ENCODE measurements at places on chromosomes 5 and 9.

GRCh38 chr5:77033338-77033737, 3.1 kb downstream of the AGGF1 start:
- no peak for DNase-seq

GRCh38 chr9:37408933-37409710, 13.4 kb upstream of the GRHPR start:
- peak; percentile 80 for DNase-seq

DNA sequence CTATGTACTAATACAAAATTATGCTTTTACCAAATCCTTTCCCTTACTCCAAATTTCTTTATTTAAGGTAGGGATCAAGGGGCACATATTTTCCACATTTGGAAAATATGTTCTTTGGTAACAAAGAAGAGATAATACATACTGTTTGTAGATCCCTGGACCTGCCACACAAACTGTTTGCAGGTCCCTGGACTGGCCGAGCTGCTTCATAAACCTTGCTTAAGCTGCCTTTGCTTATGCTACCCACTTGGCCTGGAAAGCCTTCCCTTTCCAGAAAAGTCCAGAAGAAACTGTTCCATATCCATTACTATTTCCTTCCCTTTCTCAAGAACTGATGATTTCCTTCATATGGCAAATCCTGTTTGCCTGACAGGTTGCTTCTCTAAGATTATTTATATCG, 22.6 kb upstream of the DMXL1 start:
- DNase-seq = no peak

GRCh38 chr9:84636436-84636835, 33.1 kb upstream of the NTRK2 start:
- no peak for DNase-seq

DNA sequence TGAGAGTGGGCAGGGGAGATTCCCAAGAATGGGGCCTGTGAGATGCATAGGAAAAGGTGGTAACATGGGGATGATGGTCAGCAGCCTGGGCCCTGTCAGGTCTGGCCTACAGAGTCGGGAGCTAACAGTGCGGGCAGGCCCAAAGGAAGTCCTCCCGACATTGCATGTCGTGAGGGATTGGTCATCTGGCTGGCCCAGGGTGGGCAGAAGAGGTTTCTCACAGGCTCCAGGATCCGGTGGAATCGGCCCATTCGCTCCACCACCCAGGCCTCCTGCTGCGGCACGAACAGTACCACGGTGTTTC, 514 bp downstream of the STOML2 start:
- no peak for DNase-seq

Data from CD4-positive, alpha-beta T cell treated with Interleukin-15 for 4 hours (primary cell).